ENCODE measurements at places on chromosomes 2 and 18.

- DNase-seq, result no peak
Measured at GRCh38 chr2:27095745-27096651, 9.4 kb downstream of the KHK start.

DNA sequence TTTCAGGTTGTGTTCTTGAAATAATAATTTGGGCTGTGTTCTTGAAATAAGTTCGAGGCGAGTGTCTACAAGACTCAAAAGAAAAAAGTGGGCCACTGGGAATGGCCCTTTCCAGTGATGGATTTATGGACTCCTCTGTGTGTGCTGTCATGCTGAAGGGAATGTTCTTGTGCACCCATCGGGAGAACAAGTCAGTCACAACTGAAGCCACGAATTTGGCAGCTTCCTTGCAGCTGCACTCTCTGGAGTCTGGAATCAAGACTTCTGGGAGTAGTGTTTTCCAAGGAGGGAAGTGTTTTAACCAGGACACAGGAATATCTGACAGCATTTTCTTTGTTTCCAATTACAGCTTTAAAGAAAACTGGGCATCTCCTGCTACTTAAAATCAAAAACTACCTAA is 620 bp downstream of the SLC14A1 start:
- DNase-seq, result no peak

DNA sequence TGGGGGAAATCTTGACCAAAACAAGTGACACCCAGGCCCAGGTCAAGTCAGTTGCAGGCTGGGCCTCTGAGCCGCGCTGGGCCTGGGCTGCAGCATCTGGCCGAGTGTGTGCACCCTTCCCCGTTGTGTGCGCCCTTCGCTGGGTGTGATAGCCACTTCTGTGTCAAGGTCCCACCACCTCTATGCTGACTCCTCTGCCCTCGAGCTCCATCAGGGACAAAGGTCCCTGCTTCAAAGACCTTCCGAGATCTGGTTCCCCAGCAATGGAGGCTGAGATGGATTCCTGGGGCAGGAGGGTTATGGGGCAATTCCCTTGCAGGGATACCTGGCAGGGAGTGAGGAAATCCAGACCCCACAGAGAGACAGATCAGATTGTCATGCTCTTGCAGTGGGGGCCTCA is 93.6 kb downstream of the PIEZO2 start:
- no peak for DNase-seq

- DNase-seq, result no peak
Measured at GRCh38 chr18:13214609-13215008, 4.0 kb upstream of the LDLRAD4 start.

- no peak for DNase-seq
Measured at GRCh38 chr2:11387843-11388242, 43.4 kb upstream of the ROCK2 start.

DNA sequence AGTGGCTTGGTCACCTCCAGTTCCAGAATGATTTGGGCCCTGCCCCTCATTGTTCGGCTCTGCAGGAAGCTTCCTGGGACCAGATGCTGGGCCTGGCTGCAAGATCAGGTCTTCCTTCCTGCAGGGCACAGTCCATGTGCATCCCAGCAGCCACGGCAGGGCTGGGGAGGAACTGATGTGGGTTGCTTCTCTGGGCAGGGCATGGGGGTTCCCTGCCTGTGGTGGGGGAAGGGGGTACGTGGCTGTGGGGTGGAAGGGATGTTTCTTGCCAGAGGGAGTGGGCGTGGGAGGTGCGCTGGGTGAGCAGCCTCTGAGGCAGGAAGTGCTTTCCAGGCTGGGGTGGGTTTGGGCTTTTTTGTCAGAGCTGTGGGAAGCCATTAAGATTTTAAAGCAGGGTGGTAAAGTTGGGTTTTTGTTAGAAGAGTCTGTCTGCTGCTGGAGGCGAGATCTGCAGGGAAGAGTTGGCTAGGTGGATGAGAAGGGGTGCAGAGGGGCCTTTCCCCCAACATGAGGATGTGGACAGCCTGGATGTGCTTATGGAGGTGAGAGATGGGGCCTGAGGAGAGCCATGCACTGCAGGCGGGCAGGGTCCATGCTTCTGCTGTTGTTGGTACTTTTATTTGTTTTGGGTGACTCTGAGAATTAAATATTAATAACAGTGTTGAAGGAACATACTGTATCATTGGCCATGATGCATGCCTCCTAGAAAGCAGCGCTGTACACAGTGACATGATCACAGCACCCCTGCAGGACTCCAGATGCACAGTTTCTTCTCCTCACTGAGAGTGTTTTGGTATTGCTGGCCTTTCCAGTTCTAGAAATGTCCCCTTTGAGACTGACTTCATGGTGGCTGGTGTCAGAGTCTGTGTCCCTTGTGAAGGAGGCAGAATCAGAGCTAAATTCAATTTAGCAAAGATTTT is 45.3 kb downstream of the DGKD start:
- DNase-seq, result no peak

- DNase-seq, result peak; percentile 73
Measured at GRCh38 chr2:235263205-235264120, 230.4 kb upstream of the AGAP1 start.

- DNase-seq, result peak; percentile 61
Measured at GRCh38 chr2:191574232-191574631, 103.7 kb upstream of the NABP1 start.

DNA sequence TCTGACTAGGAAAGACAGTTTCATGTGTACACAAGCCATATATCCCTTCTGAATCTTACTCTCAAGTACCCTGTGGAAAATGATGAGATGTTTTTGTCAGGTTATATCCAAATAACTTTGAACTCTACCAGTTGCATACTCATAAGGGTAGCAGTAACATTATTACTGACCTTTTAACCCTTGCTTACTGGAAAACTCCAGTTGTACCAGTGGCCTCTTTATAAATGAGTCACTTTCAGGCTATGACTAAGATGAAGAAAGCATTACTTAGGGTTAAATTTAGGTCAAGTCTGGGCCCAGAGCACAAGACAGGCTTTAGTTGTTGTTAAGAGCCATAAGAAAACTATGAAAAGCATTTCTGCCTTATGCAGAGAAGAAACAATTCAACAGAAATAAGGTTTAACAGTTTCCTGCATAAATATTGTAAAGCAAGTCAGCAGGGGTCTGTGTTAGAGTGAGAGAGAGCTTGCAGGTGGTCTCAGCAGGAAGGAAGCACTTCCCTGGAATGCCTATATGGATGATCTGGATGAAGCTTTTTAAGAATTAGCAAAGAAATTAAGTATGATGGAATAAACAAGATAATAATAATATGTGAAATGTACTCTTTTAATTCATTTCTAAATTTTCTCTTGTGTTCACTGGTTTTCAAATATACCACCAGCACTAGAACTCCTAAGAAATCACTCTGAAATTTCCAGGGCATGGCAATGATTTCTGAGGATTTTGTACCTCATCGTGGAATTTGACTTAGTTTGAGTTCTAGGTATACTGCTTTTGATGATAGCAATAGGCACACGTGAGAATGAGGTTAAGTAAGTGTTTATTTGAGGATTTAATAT is 126.6 kb downstream of the UBE2E3 start:
- peak; percentile 83 for DNase-seq

- no peak for DNase-seq
Measured at GRCh38 chr2:227241005-227241404, 76.6 kb downstream of the COL4A3 start.

GRCh38 chr2:56523816-56524215 is 340.0 kb downstream of the CCDC85A start:
- DNase-seq, result peak; percentile 37

DNA sequence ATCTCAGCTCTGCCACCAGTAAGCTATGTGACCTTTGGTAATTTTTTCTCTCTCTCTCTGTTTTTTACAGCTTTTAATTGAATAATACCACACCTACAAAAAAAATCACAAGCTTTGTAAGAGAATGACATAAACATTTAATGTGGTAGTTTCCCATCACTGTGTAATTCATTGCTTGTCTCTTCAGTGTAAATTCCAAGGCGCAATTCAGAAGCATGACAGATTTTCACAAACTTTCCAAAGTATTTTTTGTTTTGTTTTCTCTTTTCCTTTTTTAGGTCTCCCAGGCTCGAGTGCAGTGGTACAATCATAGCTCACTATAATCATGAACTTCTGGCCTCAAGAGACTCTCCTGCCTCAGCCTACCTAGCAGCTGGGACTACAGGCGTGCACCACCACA is 25.0 kb upstream of the PPM1B start:
- DNase-seq, result no peak

DNA sequence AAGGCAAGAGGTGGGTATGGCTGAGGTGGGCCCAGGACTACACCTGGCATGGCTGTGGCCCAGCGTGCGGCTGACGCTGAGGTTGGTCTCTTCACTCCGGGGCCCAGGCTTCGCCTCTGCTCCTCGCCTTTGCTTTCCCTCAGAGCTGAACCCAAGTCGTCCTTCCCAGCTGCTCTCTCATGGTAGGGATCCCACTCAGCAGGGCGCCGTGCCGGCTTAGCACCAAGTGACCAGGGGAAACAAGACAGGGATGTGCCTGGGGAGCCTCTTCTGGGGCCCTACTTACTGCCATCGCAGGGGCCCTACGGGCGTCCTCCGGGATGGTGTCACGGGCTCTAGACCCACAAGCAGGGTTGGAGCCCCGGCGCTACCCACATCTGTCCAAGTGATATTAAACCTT is 138.1 kb upstream of the ALKAL2 start:
- DNase-seq, result no peak

- DNase-seq, result no peak
Measured at GRCh38 chr2:120762341-120763061, 26.8 kb downstream of the GLI2 start.

DNA sequence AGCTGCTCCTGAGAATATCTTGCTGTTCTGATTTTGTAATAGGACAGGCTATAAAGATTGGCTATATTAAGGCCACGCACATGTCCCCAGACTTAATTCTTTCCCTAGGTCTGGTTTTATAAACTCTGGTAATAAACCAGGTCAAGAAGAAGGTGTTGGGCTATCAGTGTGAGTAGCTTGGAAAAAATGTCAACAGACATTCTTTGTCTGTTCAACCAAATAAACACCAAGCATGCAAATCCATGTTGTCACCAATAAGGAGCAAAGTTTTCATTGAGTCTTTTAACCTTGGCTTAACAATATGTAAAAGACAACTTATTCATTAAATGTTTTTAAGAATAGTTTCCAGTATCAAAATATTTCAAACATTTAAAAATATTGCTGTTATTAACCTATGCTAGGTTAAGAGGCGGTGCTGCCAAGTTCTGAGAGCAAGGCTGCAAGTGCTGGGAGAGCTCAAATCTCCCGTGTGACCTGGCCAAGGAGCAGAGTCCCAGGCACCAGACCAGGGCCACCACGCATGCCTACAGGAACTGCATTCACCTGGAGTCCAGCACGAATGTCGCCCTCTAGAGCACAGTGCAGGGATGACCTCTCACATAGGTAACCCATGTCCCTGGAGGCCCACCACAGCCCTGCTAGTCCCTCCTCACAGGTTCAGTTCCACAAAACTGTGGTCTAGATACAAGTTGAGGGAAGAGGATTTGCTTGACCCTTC is 120.5 kb upstream of the POU3F3 start:
- no peak for DNase-seq

DNA sequence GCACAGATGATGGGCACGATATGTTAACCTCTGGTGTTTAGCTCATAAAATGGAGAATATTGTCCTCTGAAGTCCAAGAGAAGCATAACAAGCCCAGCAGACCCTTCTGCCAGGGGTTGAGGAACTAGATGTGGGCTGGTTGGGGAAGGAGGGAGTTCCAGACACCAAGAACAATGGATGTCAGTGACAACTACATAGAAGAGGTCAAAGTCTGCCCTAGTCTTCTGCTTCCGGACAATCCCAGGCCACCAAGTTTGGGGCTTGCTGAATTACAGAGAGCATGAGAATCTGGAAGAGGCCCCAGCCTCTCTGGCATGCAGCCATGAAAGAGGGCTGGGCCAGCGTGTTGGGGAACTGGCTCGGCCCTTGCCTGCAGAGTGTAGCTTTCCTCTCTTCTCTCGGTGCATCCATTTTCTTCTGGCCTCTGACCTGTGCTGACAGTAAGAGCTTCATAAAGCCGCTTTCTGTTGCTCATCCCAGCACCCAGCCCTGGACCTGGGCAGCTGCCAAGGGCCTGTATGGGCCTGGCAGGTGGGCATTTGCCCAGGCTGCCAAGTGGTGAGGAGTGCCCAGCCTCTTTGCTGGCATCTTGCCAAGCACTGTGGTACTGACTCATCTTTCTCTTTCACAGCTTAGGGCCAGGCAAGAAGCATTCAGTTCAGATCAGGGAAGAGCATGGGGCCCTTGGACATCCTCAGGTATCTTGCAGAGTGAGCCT is 14.6 kb upstream of the LAPTM4A start:
- DNase-seq, result peak; percentile 88

DNA sequence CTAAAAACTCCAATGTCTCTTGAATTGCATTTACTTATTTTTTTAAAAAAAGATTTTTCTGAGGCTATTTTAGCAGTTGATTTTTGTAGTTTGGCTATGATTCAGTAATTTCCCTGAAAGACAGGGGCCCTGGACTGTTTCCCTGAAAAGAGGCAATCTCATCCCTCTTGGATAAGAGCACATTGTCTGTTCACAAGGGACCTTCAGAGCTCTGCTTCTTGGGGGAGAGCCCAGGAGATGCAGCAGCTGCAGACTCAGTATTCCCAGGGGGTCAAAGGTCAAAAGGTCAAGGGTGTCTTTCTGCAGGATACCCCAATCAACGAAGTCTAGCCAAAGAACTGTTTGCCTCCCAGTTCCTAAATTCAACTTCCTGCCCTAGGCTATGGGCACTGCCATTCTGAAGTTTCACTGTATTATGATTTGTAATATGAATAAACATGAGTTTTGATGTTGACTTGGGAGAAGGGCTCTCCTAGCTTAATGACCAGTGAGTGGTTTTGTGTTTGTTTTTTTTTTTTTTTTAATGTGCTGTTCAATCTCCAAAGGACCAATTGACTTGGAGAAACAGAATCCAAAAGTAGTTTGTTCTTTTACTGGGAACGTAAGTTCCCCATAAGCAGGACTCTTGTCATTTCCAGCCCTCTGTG is 157.0 kb upstream of the SERPINE2 start:
- no peak for DNase-seq

GRCh38 chr2:236671896-236672562 is 102.4 kb downstream of the ACKR3 start:
- DNase-seq, result no peak

- no peak for DNase-seq
Measured at GRCh38 chr2:172677363-172677762, 58.3 kb upstream of the RAPGEF4 start.

DNA sequence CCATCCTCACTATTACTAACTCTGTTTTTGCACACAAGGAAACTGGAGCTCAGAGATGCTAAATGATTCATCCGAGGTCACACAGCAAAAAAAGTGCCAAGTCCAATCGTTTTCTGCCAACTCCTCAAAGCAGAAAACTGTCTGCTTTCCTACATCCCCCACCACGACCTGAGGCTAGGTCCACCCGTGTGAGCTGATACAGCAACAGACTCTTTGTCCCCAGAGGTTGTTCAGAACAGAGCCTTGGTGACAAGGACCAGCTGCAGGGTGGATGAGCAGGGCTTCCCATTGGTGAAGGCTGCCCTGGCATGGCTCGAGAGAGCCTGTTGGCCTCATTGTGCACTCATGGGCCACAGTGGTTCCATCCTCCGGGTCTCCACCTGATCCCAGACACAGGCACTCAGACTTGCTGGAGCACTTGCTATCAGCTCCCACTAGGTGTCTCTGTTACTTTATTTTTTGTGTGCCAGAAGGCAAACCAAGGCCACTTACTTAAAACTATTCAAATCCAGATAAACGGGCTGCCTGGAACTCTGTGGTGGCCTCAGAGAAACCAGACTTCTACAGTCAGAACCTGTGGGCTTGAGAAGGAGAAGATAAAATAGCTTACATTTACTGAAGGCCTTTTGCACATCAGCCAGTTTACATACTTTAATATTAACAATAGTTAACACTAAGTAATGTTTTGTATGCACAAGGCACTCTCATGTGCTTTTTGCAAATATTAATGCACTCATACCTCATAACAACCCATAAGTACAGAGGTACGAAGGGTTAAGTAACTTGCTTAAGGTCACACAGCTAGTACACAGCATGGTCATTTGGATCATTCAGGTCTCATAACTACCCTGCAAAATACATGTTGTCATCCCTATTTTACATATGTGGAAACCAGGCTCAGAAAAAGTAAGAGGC is 62.9 kb upstream of the CTIF start:
- peak; percentile 57 for DNase-seq
